Right ventricle myocardium superior (tissue), 1 donor: ENCODE measurements at places on chromosomes 16 and 17.

DNA sequence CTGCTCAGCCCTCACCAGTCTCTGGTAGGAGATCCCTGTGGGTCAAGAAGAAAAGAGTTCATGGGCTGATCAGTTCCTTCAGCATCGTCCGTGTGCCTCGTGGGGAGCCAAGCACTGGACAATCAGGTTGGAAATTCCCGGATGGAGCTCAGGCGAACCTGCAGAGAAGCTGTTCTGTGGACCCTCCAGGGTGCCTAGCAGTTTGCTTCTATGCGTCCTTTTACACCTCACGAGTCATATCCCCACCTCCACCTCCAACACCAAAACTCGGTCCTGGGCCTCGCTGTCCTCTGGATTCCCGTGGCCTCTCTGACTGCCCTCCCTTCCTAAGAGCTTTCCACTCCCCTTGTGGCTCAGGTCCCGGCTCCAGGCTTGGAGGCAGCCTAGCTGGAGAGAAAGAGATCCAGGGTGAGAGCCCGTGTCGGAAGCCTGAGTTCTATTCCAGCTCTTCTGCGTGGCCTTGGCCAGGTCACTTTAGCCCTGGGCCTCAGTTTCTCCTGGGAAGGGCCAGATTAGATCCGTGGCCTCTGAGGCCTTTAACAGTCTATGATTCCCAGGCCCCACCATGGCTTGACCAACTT lies 26.2 kb upstream of the PIK3R6 start:
- DNase-seq: no peak

GRCh38 chr17:51184124-51184523 lies 17.9 kb downstream of the NME2 start:
- no peak for DNase-seq

GRCh38 chr17:76467366-76467765 lies at the start of gene AANAT:
Gene AANAT, plus strand, starts transcription at chr17:76467603. Its CDS starts 1,144 bp downstream, at chr17:76468747.
- peak; percentile 31 for DNase-seq

DNA sequence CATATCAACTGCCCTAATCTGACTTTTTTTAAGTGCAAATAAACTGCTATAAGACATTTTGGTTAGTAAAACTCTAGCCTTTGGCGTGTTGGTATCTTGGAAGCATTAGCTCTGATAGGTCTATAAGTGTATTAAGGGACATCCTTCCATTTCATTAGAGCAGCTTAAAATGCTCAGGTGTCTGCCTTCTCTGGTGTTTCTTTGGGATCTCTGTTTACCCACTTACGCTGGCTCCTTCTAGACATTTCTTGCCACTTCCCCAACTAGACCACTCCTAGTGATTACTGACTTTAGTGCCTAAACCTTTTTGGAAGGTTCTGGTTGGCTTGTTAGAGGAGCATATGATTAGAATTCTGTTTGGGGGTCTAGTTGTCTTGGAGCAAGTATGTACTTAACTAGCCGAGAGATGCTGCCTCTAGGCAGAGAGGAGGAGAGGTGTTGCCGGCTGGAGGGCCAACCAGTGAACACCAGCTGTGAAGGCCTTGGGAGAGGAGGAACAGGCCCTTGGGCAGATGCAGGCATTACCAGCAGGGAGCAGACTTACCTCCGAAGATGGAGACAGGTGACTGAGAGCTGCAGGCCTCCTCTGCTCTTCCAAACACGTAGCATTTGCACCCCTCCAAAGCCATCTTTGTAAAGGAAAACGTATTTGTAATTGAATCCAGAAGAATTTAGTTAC lies 15.2 kb upstream of the CLEC18C start:
- DNase-seq: no peak

DNA sequence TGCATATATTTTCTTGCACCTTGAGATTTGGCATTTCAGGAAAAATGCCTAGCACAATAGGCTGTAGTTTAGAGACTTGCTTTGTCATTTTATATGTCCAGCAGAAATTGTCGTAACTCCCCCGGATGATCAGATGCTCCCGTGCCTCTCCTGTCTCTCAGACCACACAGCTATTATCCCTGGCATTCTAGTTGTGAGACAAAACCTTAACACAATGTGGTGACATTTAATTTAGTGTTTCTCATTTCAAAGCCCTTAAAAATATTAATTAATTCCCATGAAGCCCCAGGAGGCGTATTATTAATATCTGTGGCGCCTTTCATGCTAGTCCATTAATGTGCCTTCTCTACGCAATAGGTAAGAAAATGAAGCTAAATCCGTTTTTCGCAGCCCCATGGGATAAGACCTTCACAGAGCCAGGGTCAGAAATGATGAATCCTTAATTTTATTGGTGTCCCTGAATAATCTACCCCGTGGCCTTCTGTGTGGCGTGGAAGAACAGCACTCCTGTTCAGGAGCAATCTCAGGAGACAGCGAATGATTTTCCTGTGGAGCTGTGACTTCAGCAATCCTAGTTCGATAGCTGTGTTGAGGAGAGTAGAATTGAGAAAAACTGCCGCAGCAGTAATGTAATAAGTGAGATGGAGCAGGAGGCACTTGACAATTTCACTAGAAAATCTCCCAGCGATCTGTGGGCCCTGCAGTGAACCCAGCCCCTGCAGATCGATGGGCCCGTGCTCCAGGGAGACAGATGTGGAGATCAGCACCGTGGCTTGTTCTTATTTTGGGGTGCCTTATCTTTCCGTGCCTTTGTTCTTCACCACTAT lies 157.9 kb downstream of the RPTOR start:
- DNase-seq: no peak

- peak; percentile 63 for DNase-seq
Measured at GRCh38 chr17:8332688-8333087, 7.0 kb upstream of the ODF4 start.
